ENCODE measurements at places on chromosomes 7 and 10.

GRCh38 chr10:70578371-70578947, 24.1 kb downstream of the PRF1 start:
- DNase-seq = no peak

DNA sequence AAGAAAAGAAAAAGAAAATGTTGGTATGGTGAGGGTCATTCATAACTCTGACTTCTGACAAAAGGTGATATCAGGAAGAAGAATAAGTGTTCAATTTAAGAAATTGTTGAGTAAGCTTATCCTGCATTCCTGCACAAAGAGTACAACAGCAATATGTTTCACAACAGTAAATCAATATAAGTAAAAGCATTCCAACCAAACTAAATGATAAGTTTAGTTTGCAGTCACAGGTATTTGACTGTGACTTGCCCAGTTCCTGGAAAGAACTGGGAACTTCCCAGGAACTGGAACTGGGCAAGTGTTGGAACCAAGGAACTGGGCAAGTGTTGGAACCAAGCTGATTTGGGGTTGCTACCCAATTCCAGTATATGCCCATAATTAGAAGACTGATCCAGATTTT, 35.0 kb downstream of the NEURL1 start:
- no peak for DNase-seq

- DNase-seq = no peak
Observed at GRCh38 chr10:22641743-22642142, 72.6 kb downstream of the PIP4K2A start.

GRCh38 chr10:130369645-130370381, 233.6 kb downstream of the GLRX3 start:
- no peak for DNase-seq

DNA sequence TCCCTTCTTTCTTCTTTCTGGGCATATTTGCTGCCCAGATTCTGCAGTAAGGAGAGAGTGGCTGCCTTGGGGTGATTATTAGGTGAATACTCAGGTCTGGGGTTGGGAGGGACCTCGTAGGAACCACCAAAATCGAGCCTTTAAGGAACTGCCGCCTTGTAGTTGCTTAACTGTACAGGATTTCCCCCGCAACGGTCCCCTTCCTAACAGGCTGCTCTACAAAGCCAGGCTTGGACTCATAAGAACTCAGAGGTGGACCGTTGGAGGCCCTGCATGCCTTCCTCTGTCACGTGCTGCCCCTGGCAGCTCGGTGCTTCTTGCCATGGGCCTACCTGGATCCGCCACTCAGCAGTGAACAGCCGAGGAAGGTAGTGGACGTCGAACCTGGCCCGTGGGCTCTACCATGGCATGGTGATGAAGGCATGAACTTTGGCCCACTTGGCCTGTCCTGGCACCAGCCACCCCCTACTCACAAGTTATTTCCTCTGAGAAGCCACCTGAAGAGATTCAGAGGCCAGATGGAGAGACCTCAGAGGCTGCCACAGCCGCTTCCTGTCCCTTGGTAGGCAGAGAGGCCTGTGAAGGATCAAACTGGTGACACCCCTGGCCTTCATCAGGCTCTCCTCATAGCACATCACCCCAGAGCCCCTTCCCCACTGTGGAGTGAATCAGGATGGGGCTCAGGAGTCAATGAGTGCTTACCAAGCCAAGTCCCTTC, 54.6 kb downstream of the NOD1 start:
- DNase-seq = no peak

DNA sequence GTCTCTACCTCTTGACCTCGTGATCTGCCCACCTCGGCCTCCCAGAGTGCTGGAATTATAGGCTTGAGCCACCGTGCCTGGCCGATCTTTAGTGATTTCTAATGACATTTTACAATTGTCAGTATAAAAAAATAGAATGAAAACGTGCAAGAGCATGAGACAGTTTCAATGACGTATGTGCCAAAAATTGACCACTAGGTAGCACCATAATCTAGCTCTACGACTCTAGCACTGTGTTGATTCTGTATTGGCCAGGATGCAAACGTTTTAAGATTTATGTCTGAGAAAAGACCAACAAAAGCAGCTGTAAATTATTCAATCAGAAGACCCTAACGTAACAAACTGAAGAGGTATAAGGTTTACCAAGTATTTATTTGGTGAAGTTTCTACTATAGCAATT, 25.4 kb upstream of the EXOC6 start:
- no peak for DNase-seq

- DNase-seq = no peak
Observed at GRCh38 chr10:131167036-131167860, 144.3 kb downstream of the TCERG1L start.

GRCh38 chr10:125538947-125539731, 143.8 kb downstream of the TEX36 start:
- DNase-seq = peak; percentile 77

- DNase-seq = peak; percentile 32
Observed at GRCh38 chr7:94449151-94449725, 54.5 kb downstream of the COL1A2 start.

- DNase-seq = no peak
Observed at GRCh38 chr10:58014436-58014835, 253.3 kb downstream of the IPMK start.

DNA sequence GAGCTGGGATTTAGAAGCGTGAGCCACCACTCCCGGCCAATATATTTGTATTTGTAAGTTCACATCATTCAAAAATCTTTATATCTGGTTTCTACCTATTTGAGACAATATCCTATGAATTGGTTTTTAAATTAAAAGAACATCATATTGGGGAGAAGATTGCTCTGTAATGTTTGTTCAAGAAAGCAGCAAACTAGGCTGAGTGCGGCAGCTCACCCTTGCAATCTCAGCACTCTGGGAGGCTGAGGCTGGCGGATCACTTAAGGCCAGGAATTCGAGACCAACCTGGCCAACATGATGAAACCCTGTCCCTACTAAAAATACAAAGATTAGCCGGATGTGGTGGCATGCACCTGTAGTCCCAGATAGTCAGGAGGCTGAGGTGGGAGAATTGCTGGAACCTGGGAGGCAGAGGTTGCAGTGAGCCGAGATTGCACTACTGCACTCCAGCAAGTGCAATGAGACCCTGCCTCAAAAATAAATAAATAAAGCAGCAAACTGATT, 9.4 kb downstream of the NIPSNAP2 start:
- DNase-seq = no peak

- DNase-seq = peak; percentile 60
Observed at GRCh38 chr10:15571575-15571974, 148.1 kb downstream of the ITGA8 start.

DNA sequence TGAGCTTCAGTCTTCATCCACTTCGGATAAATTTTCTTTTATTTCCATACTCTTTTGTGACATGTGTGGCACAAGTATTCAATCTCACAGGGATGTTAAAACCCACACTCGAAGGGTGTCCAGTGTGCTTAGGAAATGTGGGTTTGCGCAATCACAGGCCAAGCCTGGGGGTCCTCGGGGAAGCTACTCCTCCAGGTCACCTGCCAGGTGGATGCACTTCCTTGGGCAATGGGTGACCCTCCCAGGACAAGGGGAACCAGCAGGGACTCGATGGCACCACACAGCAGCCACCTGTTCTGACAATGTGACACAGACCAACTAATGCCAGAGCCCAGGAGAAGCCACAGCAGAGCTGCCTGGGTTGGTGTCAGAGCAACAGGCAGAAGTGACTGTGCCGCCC, 39.0 kb downstream of the PARP12 start:
- DNase-seq = no peak

DNA sequence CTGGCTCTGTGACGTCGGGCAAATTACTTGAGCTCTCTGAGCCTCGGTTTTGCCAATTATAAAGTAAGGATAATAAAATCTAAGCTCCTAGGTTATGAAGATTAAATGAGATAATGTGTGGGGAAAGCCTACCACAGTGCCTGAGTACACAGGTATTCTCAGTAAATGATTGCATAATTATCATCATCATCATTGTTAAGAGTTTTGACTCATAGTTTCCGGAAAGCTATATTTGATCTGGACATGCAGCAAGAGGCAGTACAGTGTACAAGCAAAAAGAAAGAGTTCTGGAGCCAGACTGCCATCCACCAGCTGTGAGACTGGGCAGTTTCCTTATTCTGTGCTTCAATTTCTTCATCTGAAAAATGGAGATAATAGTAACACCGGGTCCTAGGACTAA, 155.6 kb upstream of the YAE1 start:
- DNase-seq = no peak

GRCh38 chr10:71250842-71251241, 38.5 kb downstream of the UNC5B start:
- DNase-seq = no peak

- DNase-seq = no peak
Observed at GRCh38 chr7:141673346-141673745, 28.6 kb downstream of the DENND11 start.

- no peak for DNase-seq
Observed at GRCh38 chr7:79091661-79092060, 361.8 kb downstream of the MAGI2 start.

DNA sequence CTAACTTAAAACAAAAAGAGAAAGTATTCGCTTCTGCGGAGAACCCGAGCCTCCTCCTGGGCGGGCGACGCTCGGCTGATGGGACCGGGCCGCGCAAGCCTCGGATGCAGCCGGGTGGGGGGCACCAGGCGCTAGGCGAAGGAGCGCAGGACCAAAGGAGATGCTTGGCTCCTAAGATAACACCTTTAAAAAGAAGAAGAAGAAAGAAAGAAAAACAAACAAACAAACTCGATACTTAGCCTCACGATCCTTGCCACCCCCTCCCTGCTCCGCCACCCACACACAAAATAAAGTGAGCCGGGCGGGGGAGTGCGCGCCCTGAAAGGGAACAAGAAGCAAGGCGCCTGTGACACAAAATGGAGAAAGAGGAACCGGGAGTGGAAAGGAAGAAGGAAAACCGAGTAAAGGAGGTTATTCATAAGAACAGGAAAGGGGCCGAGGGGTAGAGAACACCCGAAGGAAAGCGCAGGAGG, 34.0 kb upstream of the EBLN1 start:
- DNase-seq = peak; percentile 83

GRCh38 chr7:152904698-152905097, 145.1 kb downstream of the ACTR3B start:
- DNase-seq = no peak

- no peak for DNase-seq
Observed at GRCh38 chr7:96770758-96771157, 61.1 kb upstream of the SEM1 start.

DNA sequence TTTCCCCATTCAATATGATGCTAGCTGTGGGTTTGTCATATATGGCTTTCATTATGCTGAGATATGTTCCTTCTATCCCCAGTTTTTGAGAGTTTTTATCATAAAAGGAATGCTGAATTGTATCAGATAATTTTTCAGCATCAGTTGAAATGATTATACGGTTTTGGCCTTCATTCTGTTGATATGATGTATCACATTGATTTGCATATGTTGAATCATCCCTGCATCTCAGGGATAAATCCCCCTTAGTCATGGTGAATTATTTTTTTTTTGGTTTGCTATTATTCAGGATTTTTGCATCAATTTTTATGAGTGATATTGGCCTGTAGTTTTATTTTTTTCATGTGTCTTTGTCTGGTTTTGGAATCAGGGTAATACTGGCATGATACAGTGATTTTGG, 1152.3 kb upstream of the C7orf33 start:
- no peak for DNase-seq

GRCh38 chr7:25963733-25964132, 188.3 kb upstream of the NFE2L3 start:
- no peak for DNase-seq

GRCh38 chr7:42575171-42575570, 336.7 kb downstream of the C7orf25 start:
- no peak for DNase-seq

DNA sequence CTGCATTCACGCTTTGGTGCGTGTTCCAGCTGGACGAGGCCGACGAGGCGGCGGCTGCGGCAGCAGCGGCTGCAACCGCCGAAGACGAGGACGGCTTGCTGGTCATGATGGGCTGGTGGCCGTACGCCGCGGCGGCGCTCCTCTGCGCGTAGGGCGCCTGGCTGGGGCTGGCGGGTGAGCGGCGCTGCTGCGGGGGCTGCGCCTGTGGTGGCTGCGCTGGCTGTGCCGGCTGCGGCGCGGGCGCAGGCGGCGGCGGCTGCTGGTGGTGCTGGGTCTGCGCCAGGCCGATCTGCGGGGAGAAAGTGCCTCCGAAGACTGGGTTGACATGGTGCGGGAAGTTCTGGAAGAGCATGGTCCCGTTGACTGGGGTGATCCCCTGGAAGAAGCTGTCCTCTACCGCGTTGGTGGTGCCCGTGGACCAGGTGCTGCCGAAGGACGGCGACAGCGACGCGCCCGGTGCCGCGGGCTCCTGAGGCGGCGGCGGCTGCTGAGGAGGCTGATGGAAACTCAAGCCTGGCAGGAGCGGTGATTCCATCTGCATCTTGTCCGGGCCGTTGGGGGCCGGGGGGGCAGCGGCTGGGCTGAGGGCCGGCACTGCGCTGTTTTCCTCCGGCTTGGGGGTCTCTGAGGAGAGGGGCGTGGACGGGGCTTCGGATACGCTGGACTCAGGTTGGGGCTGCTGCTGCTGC, 51.1 kb downstream of the CPEB3 start:
- peak; percentile 62 for DNase-seq

DNA sequence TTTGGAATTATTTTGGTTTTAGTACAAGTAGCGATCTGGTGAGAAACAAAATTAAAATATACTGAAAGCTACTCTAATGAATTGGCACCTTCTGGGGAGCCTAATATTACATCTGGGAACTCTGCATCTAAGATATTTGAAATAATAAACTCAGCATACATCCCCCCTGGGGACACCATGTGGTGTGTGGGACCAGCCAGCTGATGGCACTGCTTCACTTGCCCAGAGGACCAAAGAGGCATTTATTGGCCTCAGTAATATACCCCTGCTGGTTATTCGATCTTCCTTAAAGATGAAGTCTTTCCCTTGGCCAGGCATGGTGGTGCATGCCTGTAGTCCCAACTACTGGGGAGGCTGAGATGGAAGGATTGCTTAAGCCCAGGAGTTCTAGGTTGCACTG, 195.1 kb upstream of the AUTS2 start:
- DNase-seq = no peak

DNA sequence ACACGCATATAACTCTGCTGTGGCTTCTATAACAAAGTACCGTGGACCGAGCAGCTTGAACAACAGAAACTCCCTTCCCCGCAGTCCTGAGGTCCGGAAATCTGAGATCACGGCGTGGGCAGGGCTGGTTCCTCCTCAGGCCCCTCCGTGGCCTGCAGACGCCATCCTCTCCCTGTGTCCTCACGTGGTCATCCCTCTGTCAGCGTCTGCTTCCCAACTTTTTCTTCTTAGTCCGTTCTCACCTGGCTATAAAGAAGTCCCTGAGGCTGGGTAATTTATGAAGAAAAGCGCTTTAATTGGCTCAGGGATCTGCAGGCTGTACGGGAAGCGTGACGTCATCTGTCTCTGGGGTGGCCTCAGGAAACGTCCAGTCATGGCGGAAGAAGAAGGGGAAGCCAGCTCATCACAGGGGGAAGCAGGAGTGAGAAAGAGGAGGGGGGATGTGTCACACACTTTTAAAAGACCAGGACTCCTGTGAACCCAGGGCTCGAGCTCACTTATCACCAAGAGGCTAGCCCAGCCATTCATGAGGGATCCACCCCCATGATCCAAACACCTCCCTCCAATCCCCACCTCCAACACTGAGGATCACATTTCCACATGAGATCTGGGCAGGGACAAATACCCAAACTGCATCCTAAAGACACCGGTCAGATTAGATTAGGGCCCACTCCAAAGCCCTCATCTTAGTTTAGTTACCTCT, 91.2 kb upstream of the INSIG1 start:
- no peak for DNase-seq

- no peak for DNase-seq
Observed at GRCh38 chr7:112236597-112236996, 30.1 kb downstream of the ZNF277 start.

- DNase-seq = no peak
Observed at GRCh38 chr7:3029138-3029537, 14.5 kb downstream of the CARD11 start.

- no peak for DNase-seq
Observed at GRCh38 chr10:104330168-104331110, 7.8 kb downstream of the ITPRIP start.
